ENCODE measurements at places on chromosomes 2 and 18. TPM values are rescaled to one million over a fixed set of nuclear protein-coding genes. Genes with fewer than 3 reads are reported as not detected.

SMAD2 gene
- total RNA-seq = 101 TPM

GRCh38 chr18:41406834-41407233 is 548.2 kb upstream of the PIK3C3 start:
- no peaks in the 10 kb centered on the region for H3K27me3 ChIP-seq
- DNase-seq = no peak
- no peak overlapping the region for H3K4me3 ChIP-seq
- H3K4me1 ChIP-seq = no peaks in the 10 kb centered on the region

PAIP2B gene
- 2.4 TPM for total RNA-seq

GRCh38 chr2:8684540-8684877 is 2.7 kb downstream of the ID2 start:
- peaks cover 26% of the 10 kb centered on the region for H3K4me1 ChIP-seq
- H3K4me3 ChIP-seq = peak overlapping the region; percentile 75
- peak overlapping the region; percentile 79 for H3K27ac ChIP-seq
- DNase-seq = peak; percentile 29

DNA sequence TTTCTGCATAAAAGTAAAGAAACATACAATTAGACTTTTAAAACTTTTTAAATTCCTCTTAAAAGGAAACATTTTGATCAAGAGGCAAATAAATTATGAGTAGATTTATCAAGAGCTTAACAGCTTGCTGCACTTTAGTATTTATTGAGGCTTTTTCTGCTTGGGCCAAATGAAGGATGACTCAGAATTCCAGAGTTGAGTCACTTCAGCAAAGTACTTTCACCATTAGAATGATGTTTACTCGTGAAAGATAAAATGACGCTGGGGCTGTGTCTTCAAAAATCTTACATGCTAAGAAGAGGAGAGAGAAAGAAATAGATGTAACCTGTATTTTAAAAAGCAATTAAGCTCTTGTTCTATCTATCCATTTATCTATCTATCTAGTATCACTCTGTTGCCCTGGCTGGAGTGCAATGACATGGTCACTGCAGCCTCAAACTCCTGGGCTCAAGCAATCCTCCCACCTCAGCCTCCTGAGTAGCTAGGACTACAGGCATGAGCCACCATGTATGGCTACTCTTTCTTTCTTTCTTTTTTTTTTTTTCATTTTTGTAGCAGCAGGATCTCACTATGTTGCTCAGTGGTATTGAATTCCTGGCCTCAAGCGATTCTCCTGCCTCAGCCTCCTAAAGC is 75.3 kb upstream of the RIOK3 start:
- H3K4me3 ChIP-seq = no peak overlapping the region
- no peak for DNase-seq
- peaks cover 16% of the 10 kb centered on the region for H3K4me1 ChIP-seq

- peaks cover 5% of the 10 kb centered on the region for H3K4me1 ChIP-seq
- H3K36me3 ChIP-seq = peaks cover 6% of the 10 kb centered on the region
- no peak for DNase-seq
- H3K27me3 ChIP-seq = no peaks in the 10 kb centered on the region
- H3K4me3 ChIP-seq = no peak overlapping the region
- H3K27ac ChIP-seq = no peak overlapping the region
These were observed 9.1 kb downstream of the THNSL2 start for GRCh38 chr2:88179228-88179679.

MAP2 gene
- total RNA-seq = not detected

DNA sequence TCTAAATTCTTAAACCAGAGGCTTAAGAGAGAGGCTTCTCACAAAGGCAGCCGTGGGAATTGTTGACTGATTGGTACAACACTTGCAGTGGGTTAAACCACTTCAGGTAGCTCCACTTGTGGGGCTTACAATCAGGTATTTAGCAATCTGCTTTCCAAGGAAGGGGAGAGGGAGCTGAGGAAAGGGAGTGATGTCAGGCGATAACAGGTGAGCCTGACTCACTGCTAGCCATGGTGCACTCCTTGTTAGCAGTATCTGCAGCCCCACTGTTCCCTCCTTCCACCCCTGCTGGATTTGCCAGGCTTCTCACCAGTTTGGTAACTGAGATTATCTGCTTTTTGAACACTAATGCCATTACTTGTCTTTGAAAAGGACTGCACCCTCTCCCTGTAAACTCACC is 1056.7 kb upstream of the FANCL start:
- H3K4me3 ChIP-seq = no peak overlapping the region
- H3K4me1 ChIP-seq = no peaks in the 10 kb centered on the region
- DNase-seq = no peak
- H3K36me3 ChIP-seq = no peaks in the 10 kb centered on the region
- no peak overlapping the region for H3K27ac ChIP-seq

XDH gene
- not detected for total RNA-seq

DNA sequence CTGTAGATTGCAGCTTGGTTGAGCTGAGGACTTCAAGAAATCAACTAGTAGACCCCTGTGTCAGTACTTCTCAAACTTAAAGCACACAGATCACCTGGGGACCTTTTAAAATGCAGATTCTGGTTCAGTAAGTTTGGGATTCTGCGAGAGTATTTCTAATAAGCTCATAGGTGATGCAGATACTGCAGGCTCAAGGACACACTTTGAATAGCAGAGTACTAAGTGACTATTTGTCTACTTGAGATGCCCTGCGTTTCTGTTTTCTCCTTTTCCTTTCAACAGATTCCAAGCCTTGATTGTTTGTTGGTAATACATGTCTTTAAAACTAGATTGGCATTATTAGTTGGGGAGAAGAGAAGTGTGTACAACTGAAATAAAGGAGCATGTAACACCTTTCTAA is 6.7 kb downstream of the MIB1 start:
- H3K27ac ChIP-seq = no peak overlapping the region
- peaks cover 48% of the 10 kb centered on the region for H3K4me1 ChIP-seq
- peaks cover 8% of the 10 kb centered on the region for H3K36me3 ChIP-seq
- H3K27me3 ChIP-seq = no peaks in the 10 kb centered on the region
- H3K4me3 ChIP-seq = no peak overlapping the region

All from activated naive CD8-positive, alpha-beta T cell treated with anti-CD3 and anti-CD28 coated beads for 36 hours (primary cell).